ENCODE measurements at places on chromosomes 16 and 17.

- DNase-seq: no peak
Observed at GRCh38 chr16:81996664-81997509, 14.4 kb downstream of the SDR42E1 start.

GRCh38 chr17:14919094-14919493 lies 346.0 kb downstream of the PMP22 start:
- no peak for DNase-seq

GRCh38 chr16:55765161-55765560 lies 67.7 kb downstream of the CES1 start:
- no peak for DNase-seq

- DNase-seq: peak; percentile 18
Observed at GRCh38 chr17:68239632-68240366, 8.0 kb upstream of the AMZ2 start.

- no peak for DNase-seq
Observed at GRCh38 chr17:19341641-19342610, 20.6 kb downstream of the B9D1 start.

- no peak for DNase-seq
Observed at GRCh38 chr16:83037102-83037501, 410.3 kb downstream of the CDH13 start.

DNA sequence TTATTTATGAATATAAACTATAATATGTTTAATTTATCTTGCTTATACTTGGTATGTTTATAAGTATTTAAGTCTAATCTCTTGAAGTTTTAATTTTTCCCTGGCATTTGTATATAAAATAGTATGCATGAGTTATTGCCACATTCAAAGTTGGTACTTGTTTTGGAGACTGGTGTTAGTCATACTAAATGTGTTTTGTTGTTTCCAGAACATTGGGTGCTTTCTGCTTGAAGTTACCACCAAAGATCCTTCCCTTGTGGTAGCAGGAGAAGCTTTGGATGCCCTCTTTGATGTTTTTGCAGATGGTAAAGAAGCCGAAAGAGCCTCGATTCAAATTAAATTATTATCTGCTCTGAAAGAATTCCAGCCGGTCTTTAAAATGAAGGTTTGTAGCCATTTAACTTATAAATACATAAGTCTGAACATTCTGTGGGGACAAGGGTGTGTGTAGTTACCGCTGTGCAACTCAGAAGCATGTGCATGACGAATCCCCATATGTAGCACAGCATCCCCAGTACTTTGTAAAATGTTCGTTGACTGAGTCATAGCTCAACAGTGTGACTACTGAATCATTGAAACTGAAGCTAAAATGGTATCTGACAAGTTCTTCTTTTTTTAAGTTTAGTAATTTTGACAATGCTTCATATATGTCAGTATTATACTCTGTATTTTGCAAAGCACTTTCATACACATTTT lies 36.4 kb downstream of the HEATR3 start:
- no peak for DNase-seq

DNA sequence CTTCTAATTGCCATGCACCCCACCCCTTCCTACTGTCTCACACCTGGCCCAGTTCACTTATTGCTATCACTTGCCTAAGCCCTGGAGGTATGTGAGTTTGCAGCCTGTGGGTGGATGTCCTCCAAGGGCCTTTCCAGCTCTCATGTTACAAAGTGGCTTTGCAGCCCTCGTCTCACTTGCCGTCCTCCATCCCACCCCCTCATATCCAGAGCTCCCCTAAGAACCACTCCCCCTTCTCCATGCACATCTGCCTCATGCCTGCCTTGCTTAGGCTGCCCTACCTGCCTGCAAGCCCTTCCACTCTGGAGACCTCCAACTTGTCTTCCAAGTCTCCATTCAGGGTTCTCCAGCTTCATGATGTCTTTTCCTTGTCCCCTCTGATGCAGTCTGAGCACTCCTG lies 119.4 kb upstream of the NLRP1 start:
- no peak for DNase-seq

DNA sequence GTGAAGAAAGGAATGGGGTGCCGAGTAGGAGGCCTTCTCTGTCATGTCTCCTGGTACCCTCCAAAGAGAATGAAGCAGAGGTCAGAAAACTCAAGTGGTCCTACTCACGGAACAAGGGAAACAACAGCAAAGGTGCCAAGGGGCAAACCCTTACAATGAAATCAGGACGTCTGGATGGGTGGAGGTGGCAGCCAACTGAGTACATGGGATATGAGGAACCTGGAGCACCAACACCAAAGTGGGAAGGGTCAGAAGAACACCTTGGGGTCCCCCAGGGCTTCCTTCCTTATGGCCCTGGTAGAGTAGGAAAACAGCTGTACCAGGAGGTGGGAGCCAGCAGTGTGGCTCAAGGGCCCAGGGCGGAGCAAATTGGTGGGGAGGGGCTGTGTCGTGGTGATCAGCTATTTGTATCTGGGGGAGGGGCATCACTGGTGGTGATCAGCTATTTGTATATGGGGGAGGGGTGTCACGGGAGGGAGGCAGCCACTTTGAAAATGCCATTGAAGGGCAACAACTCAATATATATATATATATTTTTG lies 643 bp downstream of the HIGD1B start:
- no peak for DNase-seq

DNA sequence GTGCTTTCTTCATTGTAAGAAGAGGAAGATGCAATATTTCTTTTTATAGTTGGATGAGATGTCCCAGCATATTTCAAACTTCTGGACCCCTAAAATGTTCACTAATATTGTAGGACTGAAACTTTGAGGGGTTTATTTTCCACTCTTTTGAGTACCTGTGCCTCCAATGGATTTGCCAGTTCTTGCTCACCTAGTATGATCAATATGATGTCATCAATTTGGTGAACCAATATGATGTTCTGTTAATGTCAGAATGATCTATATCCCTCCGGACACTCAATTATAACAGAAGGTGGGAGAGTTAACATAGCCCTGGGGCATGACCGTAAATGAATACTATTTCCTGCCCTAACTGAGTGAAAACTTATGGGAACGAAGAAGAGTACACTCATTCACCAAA lies 178.3 kb downstream of the CBLN1 start:
- DNase-seq: no peak

DNA sequence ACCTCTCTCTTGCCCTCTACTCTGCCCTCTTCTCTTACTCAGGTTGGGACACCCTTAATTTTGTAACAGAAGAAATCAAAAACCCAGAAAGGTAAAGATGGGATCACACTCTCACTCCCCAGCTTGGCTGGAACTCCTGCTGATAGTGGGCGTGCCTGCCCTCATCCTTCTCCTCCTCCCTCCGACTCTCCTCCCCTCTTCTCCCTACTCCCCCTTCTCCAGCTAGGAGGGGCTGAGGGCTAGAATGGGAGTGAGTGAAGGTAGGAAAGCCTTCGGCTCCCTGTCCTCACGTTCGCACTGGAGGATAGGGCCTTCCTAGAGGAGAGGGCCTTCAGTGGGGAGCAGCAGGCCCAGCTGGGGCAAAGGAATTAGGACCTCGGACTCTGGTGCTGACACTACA lies 20.3 kb downstream of the SLC7A6OS start:
- no peak for DNase-seq

DNA sequence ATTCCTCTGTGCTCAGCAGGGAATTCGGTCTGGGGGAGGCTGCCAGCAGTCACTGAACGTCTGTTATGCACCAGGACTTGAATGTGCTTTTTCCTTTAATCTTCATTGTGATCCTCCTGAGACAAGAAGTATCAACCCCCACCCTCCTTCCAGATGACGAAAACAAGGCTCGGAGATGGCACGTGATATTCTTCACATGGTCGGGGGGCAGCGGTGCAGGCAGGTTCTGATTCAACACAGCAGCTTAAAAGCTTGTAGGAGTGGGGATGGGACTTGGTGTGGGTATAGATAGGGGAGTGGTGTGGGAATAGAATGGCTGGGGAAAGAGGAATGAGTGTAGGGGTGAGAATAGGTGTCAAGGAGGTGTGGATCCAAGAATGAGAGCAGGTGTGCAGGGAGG lies 6.4 kb downstream of the NECAB2 start:
- no peak for DNase-seq

GRCh38 chr17:10064536-10064935 lies 133.9 kb downstream of the GAS7 start:
- DNase-seq: no peak

DNA sequence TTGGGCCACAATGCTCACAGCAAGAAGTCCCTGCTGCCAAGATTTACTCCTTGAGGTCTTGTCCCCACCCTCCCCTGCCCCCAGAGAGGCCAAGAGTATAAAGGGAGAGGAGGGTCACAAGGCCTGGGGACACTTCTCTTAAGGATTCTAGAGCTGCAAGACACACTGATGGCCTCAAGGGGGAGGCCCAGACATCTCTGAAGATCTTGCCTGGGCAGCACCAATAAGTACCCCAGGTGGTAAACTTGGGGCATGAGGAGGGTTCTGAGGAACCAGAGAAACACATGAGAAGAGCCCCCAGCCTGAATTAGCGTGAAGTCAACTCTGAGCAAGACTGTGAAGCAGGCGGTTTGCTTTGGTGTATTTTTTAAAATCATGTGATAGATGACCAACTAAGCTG lies 26.8 kb upstream of the MTMR4 start:
- DNase-seq: no peak

GRCh38 chr17:17472333-17472920 lies 4.4 kb upstream of the MED9 start:
- DNase-seq: no peak

GRCh38 chr16:31427441-31428278 lies 500 bp downstream of the COX6A2 start:
- peak; percentile 76 for DNase-seq

GRCh38 chr17:53924530-53925455 lies 102.1 kb downstream of the KIF2B start:
- DNase-seq: no peak
